ENCODE measurements at places on chromosomes 3 and 15.

- H3K27ac ChIP-seq, result no peak overlapping the region
- no peak overlapping the region for H3K4me3 ChIP-seq
- no peaks in the 10 kb centered on the region for H3K4me1 ChIP-seq
- peaks cover 4% of the 10 kb centered on the region for H3K27me3 ChIP-seq
- no peak for DNase-seq
Observed at GRCh38 chr3:40912461-40912860, 286.8 kb upstream of the CTNNB1 start.

DNA sequence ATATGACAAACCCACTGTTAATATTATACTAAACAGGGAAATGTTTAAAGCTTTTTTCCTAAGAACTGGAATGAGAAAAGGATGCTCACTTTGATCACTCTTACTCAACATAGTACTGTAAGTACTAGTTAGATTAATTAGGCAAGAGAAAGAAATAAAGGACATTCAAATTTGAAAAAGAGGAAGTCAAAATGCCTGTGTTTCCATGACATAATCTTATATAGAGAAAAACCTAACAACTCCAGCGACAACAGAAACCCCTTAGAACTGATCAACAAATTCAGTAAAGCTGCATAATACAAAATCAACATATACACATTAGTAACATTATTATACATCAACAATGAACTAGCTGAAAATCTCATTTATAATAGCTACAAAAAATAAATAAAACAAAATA is 200.6 kb upstream of the ROBO1 start:
- no peaks in the 10 kb centered on the region for H3K36me3 ChIP-seq
- no peak overlapping the region for H3K4me3 ChIP-seq
- no peaks in the 10 kb centered on the region for H3K27me3 ChIP-seq
- H3K4me1 ChIP-seq, result no peaks in the 10 kb centered on the region
- H3K27ac ChIP-seq, result no peak overlapping the region

DNA sequence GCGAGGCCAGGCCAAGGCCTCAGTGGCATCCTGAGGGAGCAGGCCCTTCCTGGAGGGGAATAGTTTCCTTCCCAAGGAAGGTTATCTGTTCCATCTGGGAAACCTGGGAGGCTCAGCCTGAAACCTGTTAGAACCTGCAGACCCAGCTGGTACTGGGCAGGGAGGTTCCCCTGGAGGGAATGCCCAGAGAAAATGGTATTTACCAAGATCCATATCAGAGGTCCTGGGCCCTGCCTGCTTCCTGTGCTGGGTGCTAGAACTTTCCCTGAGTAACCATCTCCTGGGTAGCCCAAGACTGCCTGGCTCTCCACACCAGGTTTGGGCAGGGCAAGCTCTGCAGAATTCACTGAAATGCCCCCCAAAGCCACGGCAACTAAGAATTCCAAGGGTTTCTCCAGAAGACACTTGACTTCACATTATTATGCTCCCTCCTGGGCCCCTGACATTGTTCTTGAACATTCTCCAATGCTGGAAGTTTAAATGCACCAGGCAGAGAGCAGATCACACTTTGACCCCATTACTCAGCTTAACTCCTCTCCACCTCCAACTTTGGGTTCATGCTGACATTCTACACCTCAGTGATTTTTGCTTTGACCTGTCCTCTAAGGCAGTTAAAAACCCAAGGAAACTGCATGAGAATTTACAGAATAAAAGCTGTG is 2.0 kb downstream of the CA12 start:
- no peak overlapping the region for H3K4me3 ChIP-seq
- peaks cover 69% of the 10 kb centered on the region for H3K27me3 ChIP-seq
- H3K4me1 ChIP-seq, result peaks cover 30% of the 10 kb centered on the region
- H3K36me3 ChIP-seq, result no peaks in the 10 kb centered on the region
- no peak overlapping the region for H3K27ac ChIP-seq
- DNase-seq, result no peak

DNA sequence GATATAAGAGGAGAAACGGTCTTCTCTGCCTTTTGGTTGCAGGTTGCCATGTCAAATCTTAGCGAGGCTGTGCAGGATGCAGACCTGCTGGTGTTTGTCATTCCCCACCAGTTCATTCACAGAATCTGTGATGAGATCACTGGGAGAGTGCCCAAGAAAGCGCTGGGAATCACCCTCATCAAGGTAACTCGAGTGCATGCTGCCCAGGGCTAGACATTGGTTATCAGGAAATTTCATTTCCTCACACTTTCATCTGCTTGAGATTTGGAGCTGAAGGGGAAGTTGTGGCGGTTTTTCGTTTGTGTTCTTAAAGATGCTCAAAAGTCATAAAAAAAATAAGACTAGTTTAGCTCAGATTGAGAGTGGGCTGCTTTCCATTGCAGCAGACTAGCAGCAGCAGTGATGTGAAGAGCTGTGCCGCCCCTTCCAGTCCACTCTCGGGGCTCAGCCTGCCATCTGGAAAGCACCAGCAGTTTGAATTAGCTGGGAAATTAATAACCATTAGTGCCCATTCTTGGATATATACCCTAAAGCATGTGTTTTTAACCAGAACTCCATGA is 32.2 kb downstream of the GPD1L start:
- H3K27ac ChIP-seq, result no peak overlapping the region
- H3K27me3 ChIP-seq, result no peaks in the 10 kb centered on the region
- H3K4me3 ChIP-seq, result no peak overlapping the region

DNA sequence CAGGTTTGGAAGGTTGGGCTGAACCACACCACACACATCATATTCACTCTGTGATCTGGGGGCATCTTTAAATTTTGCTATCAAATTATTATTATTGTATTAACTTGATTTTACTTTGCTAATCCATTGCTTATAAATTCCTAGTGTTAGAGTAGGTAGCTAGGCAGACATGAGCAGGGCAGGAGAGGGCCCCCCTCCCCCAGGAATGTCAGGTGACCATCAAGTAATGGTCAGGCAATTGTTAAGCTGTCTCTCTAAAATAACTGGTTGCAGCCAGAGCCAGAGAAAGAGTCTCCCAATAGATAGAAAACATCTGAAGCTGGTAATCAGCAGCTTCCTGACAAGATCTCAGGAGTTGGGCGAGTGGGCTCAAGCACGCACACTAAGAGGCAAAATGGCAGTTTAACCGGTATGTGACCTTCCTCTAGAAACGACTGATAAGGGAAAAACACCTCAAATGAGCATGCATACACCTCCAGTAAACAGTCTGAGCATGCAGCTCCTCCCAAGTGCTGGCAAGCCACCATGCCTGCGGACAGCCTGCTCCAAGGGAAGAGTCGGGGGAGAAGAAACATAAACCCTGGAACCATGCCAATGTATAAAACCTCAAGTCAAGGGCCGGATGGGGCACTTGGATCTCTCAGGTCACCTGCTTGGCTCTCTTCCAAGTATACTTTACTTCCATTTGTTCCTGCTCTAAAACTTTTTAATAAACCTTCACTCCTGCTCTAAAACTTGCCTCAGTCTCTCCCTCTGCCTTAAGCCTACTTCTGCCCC is 3.1 kb upstream of the CXCR6 start:
- peaks cover 67% of the 10 kb centered on the region for H3K4me1 ChIP-seq
- H3K27me3 ChIP-seq, result no peaks in the 10 kb centered on the region
- no peak overlapping the region for H3K27ac ChIP-seq

- peaks cover 27% of the 10 kb centered on the region for H3K36me3 ChIP-seq
- H3K27me3 ChIP-seq, result no peaks in the 10 kb centered on the region
- no peak for DNase-seq
- H3K4me3 ChIP-seq, result no peak overlapping the region
- no peak overlapping the region for H3K27ac ChIP-seq
Observed at GRCh38 chr3:101414121-101414520, 93.7 kb upstream of the IMPG2 start.

GRCh38 chr3:46927718-46928073 is 48.8 kb downstream of the CCDC12 start:
- H3K4me3 ChIP-seq, result no peak overlapping the region
- H3K36me3 ChIP-seq, result peaks cover 54% of the 10 kb centered on the region
- no peaks in the 10 kb centered on the region for H3K27me3 ChIP-seq
- peak overlapping the region; percentile 83 for H3K27ac ChIP-seq

DNA sequence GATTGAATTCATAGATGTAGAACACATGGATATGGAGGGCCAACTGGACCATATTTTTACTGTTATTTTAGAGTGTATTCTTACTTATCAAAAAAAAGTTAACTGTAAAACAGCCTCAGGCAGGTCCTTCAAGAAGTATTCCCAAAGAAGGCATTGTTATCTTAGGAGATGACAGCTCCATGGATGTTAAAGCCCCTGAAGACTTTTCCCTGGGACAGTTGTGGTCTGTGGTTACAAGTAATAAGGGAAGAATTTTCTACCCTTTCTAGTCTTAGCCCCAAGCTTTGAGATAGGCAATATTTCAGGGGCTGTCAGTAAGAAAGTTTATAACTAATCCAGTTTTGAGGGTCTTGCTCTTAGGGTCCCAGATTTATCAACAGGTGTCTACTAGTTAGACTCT is 62.5 kb downstream of the LRRC49 start:
- no peaks in the 10 kb centered on the region for H3K36me3 ChIP-seq
- no peaks in the 10 kb centered on the region for H3K4me1 ChIP-seq
- H3K27ac ChIP-seq, result no peak overlapping the region
- peaks cover 12% of the 10 kb centered on the region for H3K27me3 ChIP-seq

GRCh38 chr3:188950832-188951489 is 220.8 kb upstream of the TPRG1 start:
- H3K4me1 ChIP-seq, result peaks cover 19% of the 10 kb centered on the region
- peak; percentile 55 for DNase-seq
- peaks cover 9% of the 10 kb centered on the region for H3K27me3 ChIP-seq
- no peak overlapping the region for H3K4me3 ChIP-seq

GRCh38 chr3:110099711-110100110 is 762.4 kb upstream of the DPPA4 start:
- DNase-seq, result no peak
- H3K4me1 ChIP-seq, result no peaks in the 10 kb centered on the region
- no peaks in the 10 kb centered on the region for H3K36me3 ChIP-seq

- H3K27me3 ChIP-seq, result no peaks in the 10 kb centered on the region
- no peaks in the 10 kb centered on the region for H3K36me3 ChIP-seq
- H3K4me1 ChIP-seq, result peaks cover 8% of the 10 kb centered on the region
Observed at GRCh38 chr15:72306211-72306785, 13.7 kb downstream of the CELF6 start.

DNA sequence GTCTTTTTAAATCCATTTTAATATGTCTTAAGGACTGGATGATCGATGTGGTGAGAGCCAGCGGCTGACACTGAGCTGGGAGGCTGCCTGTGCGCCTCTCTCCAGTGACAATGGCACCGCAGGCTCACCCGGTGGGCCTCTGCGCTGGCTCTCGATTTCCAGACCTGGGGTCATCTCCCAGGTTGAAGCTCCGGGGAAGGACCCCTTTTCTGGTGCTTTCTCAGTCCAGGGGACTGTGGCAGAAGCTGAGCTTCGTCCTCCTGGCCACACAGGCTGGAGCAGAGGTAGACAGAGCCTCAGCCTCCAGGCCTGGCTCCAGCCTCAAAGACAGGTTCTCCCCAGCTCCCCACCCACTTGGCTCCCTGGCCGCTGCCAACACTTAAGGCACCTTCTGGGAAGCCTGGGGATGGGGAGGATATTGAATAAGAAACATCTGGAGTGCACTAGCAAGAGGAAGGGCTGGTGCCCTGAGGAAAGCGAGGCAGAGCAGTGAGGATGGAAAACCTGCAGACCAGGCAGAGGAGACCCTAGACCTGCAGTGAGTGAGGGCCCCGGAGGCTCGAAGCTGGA is 154.2 kb upstream of the SMAD3 start:
- DNase-seq, result no peak
- no peak overlapping the region for H3K4me3 ChIP-seq
- peak overlapping the region; percentile 78 for H3K27ac ChIP-seq
- peaks cover 11% of the 10 kb centered on the region for H3K36me3 ChIP-seq

DNA sequence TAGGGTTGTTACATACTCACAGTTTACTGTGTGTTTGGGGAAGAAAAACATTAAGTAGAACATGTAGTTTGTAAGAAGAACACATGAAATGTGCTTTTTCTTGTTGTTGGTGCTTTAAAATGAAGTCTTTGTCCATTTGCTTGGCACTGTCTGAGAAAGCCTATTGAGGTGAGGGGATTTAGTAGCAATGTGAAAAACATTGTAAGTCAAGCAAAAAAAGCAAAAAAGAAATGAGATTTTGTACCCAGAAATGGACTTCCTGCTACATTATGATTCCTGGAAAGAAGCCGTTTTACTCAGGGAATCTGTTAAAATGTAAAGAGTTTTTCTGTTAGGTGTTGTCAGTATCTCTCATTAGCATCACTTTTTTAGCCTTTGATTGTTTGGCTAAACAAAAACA is 59.9 kb downstream of the KAT2B start:
- no peak for DNase-seq
- no peaks in the 10 kb centered on the region for H3K27me3 ChIP-seq
- H3K4me3 ChIP-seq, result peak overlapping the region; percentile 56
- H3K27ac ChIP-seq, result peak overlapping the region; percentile 88

DNA sequence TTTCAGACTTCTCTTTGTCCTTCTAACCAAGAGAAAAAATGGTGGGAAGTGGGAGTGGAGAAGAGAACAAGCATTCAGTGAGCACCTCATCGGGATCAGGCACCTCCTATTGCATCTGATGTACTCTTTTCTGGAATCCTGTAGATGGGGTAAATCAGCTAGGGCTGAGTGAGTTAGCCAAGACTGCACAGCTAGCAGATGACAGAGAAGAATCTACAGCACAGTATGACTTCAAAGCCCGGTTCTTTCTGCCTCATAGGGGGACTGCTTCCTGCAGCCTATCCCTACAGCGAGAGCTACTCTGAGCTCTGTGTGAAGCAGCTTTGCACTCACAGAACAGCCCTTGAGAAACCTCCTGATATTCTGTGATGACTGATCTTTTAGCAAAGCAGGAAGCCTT is 275.2 kb upstream of the MEIS2 start:
- no peaks in the 10 kb centered on the region for H3K27me3 ChIP-seq
- H3K4me3 ChIP-seq, result no peak overlapping the region
- no peaks in the 10 kb centered on the region for H3K4me1 ChIP-seq
- no peaks in the 10 kb centered on the region for H3K36me3 ChIP-seq
- H3K27ac ChIP-seq, result no peak overlapping the region

GRCh38 chr15:50275091-50275490 is 9.6 kb upstream of the HDC start:
- H3K36me3 ChIP-seq, result peaks cover 25% of the 10 kb centered on the region
- no peaks in the 10 kb centered on the region for H3K27me3 ChIP-seq
- no peak overlapping the region for H3K27ac ChIP-seq
- peaks cover 2% of the 10 kb centered on the region for H3K4me1 ChIP-seq
- no peak for DNase-seq

GRCh38 chr15:47376190-47376589 is 341.1 kb upstream of the SEMA6D start:
- H3K4me3 ChIP-seq, result no peak overlapping the region
- no peaks in the 10 kb centered on the region for H3K4me1 ChIP-seq
- DNase-seq, result no peak
- no peaks in the 10 kb centered on the region for H3K27me3 ChIP-seq
- no peak overlapping the region for H3K27ac ChIP-seq

GRCh38 chr3:74539876-74540275 is 74.6 kb downstream of the CNTN3 start:
- H3K4me3 ChIP-seq, result no peak overlapping the region
- H3K4me1 ChIP-seq, result no peaks in the 10 kb centered on the region
- no peaks in the 10 kb centered on the region for H3K27me3 ChIP-seq
- DNase-seq, result no peak

Measured in activated CD8-positive, alpha-beta memory T cell treated with anti-CD3 and anti-CD28 coated beads, Interleukin-2, amount 10 ng/mL, durations not matched to agents 7 days and 5 days (primary cell).